ENCODE measurements at places on chromosomes 2 and 18. TPM values are rescaled to one million over a fixed set of nuclear protein-coding genes. Genes with fewer than 3 reads are reported as not detected.

CYS1 gene
- total RNA-seq = 0.65 TPM

SERPINB7 gene
- total RNA-seq = not detected

- no peak for DNase-seq
These were observed 23.0 kb downstream of the CDC42EP3 start for GRCh38 chr2:37648331-37649011.

- no peak for DNase-seq
These were observed 150.9 kb downstream of the SMAD7 start for GRCh38 chr18:48799724-48800315.

DNA sequence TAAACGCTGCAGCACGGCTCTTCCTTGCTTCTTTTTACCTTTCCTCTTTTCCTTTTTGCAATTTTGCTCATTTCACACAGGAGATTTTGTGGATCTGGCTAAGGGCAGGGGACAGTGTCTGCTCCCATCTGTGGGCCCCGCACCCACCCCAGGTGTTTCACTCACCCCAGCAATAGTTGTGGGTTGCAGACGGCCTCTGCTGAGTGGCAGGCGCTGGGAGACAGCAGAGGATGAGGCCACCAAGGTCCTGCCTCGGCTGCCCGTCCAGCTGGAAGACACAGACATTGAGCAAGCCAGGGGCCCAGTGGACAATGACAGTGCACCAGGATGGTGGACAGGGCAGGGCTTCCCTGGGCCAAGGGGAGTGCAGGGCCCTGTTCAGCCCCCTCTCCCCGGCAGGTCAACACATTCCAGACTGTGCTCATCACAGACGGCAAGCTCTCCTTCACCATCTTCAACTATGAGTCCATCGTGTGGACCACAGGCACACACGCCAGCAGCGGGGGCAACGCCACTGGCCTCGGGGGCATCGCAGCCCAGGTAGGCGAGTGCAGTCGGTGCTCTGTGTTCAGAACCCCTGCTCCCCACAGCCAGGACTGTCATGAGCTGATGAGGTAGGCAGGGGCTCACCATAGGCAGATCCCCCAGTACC is 35.0 kb downstream of the SNED1 start:
- peak; percentile 40 for DNase-seq

GRCh38 chr18:60311676-60312360 is 60.8 kb downstream of the MC4R start:
- no peak for DNase-seq

GRCh38 chr2:105378276-105378840 is 20.5 kb downstream of the FHL2 start:
- DNase-seq = peak; percentile 36

GRCh38 chr2:175887776-175888175 is 114.3 kb downstream of the LNPK start:
- DNase-seq = no peak

- no peak for DNase-seq
These were observed 27.6 kb upstream of the LGALSL start for GRCh38 chr2:64426183-64426952.

All from left lobe of liver (tissue), 2 donors.